Hindlimb muscle (tissue), 1 donor: ENCODE measurements at places on chromosomes 3 and 15.

GRCh38 chr15:89501646-89502045, 5.3 kb upstream of the RHCG start:
- DNase-seq, result no peak

GRCh38 chr15:63047792-63048114, 5.2 kb downstream of the TPM1 start:
- no peak for DNase-seq

DNA sequence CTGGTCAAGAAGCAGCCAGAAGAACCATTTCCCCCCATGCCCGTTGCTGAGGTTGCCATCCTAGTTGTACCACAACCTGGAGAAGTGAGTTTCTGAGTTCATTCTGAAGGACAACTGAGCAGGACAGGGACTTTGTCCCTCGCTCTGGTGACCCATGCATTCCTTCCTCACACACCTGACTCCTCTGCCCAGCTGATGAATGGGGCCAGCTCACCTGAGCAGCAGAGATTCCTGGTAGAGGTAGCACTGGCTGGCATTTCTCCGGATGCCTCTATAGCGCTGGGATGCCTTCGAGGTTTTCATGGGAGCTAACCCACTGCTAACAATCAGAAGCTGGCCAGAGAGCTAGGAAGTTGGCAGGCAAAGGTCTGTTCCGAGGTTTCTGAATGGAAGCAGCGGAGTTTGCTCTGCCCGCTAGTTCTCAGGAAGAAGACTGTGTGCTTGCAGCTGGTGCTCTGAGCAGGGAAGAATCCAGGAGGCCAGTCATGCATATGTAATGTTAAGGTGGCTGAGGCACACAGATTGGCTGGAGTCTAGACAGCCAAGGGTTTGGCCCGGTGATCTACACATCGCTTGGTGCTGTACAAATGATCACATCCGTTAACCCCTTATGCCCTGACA, at the start of gene TMC3:
TSS of gene TMC3 (minus strand) at position 439 of the 621 bp plus-strand sequence. CDS start at position 303, 136 bp downstream.
- no peak for DNase-seq

GRCh38 chr3:111246967-111247760, 175.5 kb downstream of the NECTIN3 start:
- DNase-seq, result no peak

DNA sequence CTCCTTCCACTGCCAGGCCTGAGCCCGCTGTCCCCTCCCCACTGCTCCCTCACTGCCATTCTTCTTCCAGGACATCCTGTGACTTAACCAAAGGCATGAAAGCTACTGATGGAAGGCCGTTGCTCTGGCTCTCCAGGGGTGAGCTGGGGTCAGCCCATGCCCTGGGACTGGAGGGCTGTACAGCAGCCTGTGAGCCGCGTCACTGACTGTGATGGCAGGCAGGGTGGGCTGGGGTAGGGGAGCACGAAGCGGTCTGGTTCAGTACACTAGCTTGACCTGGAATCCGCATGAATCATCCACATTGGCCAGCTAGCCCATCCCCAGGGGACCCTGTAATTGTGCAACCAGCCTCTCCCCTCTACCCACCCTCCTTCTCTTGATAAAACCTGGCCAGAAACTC, 30.8 kb downstream of the CORO2B start:
- no peak for DNase-seq

DNA sequence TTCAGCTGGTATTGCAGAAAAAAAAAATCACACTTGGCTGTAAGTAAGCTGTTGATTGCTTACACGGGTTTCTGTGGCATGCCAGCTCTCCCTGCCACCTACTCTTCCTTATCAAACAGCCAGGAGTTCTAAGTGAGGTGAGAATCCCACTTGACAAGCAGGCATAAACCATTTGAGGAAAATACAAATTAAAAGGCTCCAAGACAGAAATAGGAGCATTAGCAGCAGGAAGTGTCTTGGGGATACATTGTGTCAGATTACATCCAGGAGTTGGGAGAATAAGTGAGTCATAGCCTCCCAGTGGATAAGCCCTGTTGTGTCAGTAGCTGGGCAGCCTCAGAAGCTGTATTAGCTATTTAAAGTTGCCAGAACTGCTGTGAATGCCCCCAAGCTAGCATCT, 256.0 kb downstream of the CNTN4 start:
- DNase-seq, result peak; percentile 1

GRCh38 chr3:72812201-72812600, 36.0 kb downstream of the SHQ1 start:
- no peak for DNase-seq

GRCh38 chr3:150786791-150787190, 23.8 kb upstream of the SIAH2 start:
- DNase-seq, result no peak

DNA sequence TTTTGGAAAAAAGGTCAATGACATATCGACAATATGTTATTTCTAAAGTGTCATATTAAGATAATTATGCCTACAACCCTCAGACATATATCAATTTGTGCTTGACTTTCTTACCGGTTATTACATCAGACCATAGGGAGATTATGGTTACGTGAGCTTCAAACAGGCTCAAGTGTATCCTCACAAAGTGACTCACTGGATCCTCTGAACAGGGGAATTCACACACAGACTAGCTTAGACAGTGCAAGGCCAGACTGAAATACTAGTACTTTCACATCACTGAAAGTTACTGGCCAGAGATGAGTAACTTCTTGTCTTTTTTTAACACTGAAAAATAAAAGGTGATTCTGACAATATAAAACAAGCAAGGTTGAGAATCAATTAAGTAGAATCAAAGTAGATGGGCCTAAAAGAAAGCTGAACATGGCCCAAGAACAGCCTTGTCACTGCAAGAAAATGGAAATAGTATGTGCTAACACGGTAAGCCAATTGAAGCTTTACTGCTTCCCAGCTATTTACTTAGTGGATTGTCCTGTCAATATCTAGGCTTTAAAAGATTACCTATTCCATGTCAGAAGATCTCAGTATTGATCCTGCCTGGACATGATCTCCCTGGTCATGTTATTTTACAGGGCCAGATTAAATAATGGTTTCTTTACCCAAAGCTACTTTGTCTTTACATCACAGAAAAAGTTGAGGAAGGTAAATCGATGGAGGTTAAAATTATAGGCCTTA, 848.6 kb downstream of the ROBO1 start:
- DNase-seq, result no peak

DNA sequence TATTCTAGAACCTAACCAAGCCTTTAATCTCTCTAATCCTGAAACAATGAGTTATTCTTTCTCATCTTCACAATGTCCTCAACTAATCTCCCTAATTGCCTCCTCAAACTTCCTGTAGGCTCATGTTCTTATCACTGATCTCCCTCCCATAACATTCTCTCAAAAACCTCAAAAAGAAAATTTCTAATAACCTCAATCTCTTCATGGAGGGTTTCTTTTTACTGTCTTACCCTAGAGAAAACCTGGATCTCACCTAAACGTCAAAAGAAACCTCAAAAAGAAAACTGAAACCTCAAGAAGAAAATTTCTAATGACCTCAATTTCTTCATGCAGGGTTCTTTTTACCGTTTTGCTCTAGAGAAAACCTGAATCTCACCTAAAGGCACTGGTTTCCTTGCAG, 150.2 kb downstream of the GSK3B start:
- DNase-seq, result no peak

DNA sequence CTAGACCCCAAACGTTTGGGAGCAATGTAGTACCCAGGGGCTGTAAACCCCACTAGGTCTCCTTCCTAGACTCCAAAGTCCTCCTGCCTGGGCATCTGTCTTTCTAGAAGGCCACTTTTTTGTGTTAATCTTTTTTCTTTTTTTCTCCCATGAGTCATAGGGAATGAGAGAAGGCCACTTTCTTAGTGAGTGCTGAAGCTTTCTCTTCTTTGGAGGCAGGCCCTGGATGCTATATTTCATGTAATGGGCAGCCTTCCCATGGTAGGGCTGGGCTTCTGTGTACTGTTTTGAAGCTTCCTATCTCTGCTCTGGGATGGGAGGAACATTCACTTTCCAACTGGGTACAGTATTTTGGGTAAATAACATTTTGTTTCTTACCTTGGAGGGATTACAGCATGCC, 15.2 kb upstream of the RTP2 start:
- DNase-seq, result no peak

DNA sequence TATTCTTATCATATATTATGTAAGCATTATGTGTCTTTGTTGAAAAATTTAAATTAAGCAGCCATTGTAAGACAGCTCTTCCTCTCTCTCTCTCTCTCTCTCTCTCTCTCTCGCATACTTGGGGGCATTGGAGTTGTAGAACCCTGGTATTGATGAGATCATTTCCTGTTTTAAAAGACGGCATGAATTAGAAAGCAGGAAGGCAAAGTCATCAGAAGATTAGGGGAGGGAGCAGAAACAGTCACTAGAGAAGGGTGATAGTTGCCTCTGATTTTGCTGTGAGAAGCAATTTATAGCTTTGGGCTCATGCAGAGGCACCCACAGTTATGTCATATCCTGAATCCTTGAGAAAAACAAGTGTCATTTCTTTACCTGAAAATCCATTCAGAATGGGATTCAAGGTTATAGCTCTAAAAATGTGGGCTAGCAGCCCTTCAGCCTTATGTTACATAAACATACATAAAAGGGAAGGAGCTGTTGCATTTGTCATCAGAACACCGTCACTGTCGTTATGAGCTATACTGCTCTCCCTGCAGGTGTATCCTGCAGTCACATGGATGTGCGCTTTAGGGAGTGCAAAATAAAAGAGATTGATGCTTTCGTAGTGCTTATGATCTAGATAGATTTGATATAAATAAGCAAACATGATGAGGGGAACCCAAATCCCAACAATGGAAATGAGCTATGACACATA, 213.8 kb downstream of the NR1D2 start:
- no peak for DNase-seq

DNA sequence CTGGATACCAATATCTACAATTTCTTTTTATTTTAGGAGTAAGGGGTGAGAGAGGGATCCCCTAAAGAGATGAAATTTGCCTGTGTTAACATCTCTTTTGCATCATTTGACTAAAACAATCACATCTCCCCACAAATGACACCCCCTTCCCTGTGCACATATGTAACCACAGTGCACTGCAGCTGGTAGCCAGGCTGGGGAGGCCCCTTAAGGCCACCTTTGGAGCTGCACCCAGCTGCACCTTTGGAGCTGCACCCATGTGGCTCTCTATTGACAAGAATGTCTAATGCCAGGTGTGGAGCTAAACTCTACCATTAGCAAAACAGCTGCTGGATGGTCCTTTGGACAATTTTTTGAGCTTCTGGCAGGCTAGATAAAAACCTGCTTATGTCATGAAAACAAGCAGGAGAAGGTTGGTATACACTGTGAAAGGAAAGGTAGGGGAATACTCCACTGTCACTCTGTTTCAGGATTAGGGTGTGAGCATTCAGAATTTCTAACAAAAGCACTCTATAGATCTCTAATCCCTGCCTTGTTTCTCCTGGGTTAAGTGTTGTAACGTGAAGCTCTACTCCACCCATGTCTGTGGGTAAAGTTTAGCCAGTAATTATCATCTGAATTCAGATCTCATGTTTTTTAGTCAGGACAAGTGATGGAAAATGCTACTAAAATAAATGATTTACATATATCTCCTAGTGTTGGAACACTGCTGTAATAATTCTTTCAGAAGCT, 52.1 kb downstream of the TFG start:
- DNase-seq, result no peak

DNA sequence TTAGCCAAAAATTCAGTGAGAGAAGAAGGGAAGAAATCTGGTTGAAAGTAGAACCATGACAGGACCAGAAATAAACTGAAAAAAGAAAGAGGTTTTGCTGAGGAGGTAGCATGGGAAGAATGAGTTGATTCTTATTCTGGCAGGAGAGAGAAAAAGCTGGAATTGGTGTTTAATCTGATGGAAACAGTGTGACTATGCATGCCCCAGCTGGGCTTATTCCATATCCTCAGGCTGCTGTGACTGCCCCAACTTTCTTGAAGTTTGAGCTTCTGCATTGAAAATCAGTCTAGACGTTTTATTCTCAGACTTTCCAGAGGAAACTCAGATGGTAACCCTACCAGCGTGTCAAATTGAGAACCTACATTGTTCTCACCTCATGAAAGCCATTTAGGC, 352.5 kb upstream of the DCBLD2 start:
- DNase-seq, result no peak

DNA sequence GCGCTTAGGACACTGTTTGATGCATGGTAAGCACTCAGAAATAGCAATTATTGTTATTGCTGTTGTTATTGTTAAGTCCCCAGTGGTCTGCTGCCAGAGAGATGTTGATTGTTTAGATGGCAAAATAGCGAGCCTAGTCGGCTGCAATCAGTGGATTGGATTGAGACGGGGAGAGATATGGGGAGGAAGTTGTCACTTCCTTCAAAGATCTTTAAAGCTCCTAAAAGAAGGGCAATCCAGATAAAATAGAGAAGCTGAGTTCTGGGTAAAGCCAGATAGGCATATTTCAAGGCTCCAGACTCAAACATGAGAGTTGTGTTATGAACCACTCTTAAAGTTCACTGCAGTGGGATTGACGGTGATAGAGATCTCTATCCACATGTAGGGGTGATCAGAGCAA, 64.5 kb downstream of the RYR3 start:
- no peak for DNase-seq

GRCh38 chr3:135728007-135728721, 237.4 kb upstream of the PPP2R3A start:
- DNase-seq, result no peak
